ENCODE measurements at places on chromosomes 16 and 17. TPM values are rescaled to one million over a fixed set of nuclear protein-coding genes. Genes with fewer than 3 reads are reported as not detected.

CASKIN2 gene
- 0.17 TPM for total RNA-seq

- H3K36me3 ChIP-seq, result no peaks in the 10 kb centered on the region
- no peaks in the 10 kb centered on the region for H3K4me1 ChIP-seq
- no peak overlapping the region for H3K4me3 ChIP-seq
- no peak for DNase-seq
- no peaks in the 10 kb centered on the region for H3K27me3 ChIP-seq
Observed at GRCh38 chr16:80899809-80900592, 95.6 kb upstream of the CDYL2 start.

CHD9NB gene
- not detected for total RNA-seq

DNA sequence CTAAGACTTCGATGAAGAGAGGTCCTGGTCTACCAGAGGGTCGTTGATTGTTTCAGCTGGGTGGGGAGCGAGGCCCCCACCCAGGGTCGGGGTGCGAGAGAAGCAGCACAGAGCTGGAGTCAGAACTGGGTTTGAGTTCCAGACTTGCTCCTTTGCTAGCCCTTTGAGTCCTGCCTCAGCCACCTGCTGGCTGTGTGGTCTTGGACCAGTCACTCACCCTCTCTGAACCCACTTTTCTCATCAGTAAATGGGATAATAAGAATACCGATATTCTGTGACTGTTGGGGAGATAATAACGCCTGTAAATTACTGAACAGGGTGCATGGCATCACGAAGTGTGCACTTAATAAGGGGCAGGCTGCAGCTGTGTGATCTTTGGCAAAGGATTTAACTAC lies 427 bp upstream of the MMP28 start:
- no peak overlapping the region for H3K27ac ChIP-seq
- DNase-seq, result no peak
- H3K4me1 ChIP-seq, result peaks cover 24% of the 10 kb centered on the region
- H3K36me3 ChIP-seq, result no peaks in the 10 kb centered on the region

GRCh38 chr17:58615768-58616659 lies 75.8 kb downstream of the TEX14 start:
- H3K4me3 ChIP-seq, result no peak overlapping the region
- H3K27me3 ChIP-seq, result no peaks in the 10 kb centered on the region
- H3K4me1 ChIP-seq, result peaks cover 3% of the 10 kb centered on the region
- H3K27ac ChIP-seq, result no peak overlapping the region
- H3K36me3 ChIP-seq, result no peaks in the 10 kb centered on the region

AGRP gene
- not detected for total RNA-seq

DNA sequence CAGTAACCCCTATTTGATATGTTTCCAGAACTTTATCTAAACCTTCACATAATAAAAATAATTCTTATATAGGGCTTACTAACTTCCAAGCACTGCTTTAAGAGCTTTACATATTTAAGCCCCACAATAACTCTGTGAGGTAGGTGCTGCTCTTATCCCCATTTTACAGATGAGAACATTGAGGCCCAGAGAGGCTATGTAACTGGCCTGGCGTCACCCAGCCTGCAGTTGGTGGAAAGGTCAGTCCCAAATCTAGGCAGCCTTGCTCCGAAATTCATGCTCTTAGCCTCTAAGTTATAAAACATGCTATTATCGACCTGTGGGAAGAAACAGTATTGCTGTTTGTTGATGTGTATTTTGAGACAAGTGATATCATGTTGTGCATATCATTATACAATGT lies 9.0 kb downstream of the NLRC5 start:
- H3K4me3 ChIP-seq, result no peak overlapping the region
- DNase-seq, result no peak
- peaks cover 34% of the 10 kb centered on the region for H3K36me3 ChIP-seq
- H3K4me1 ChIP-seq, result peaks cover 87% of the 10 kb centered on the region
- H3K27me3 ChIP-seq, result no peaks in the 10 kb centered on the region

GRCh38 chr17:50649042-50649908 lies 14.6 kb downstream of the ABCC3 start:
- H3K27me3 ChIP-seq, result peaks cover 2% of the 10 kb centered on the region
- no peak overlapping the region for H3K4me3 ChIP-seq
- no peak overlapping the region for H3K27ac ChIP-seq
- H3K4me1 ChIP-seq, result no peaks in the 10 kb centered on the region
- no peak for DNase-seq
- no peaks in the 10 kb centered on the region for H3K36me3 ChIP-seq

GRCh38 chr16:4261557-4262172 lies 11.2 kb downstream of the TFAP4 start:
- H3K4me3 ChIP-seq, result no peak overlapping the region
- no peaks in the 10 kb centered on the region for H3K27me3 ChIP-seq
- H3K36me3 ChIP-seq, result peaks cover 37% of the 10 kb centered on the region
- no peak overlapping the region for H3K27ac ChIP-seq

GRCh38 chr17:12982224-12982623 lies 35.6 kb downstream of the ELAC2 start:
- peaks cover 5% of the 10 kb centered on the region for H3K4me1 ChIP-seq
- no peak for DNase-seq
- H3K36me3 ChIP-seq, result no peaks in the 10 kb centered on the region
- no peak overlapping the region for H3K27ac ChIP-seq
- no peak overlapping the region for H3K4me3 ChIP-seq
- peaks cover 10% of the 10 kb centered on the region for H3K27me3 ChIP-seq

DNA sequence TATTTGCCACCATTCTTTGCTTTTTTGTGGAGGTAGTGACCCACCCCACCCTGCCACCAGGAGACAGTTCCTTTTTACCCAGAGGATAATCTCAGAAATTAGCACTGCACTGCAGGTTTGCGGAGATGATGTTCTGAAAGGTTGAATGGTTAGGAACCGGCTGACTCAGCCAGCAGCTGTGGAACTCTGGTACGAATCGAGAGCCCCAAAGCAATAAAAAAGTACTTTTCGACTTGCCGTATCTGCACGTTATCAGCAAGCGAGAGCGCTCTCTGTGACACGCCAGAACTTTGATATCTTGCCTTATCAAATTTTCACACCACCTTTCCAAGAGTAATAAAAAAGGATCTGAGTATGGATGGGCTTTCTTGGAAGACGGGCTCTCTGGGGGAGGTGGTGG lies 96.3 kb upstream of the EEF2KMT start:
- no peak overlapping the region for H3K4me3 ChIP-seq
- no peaks in the 10 kb centered on the region for H3K36me3 ChIP-seq
- DNase-seq, result no peak
- no peak overlapping the region for H3K27ac ChIP-seq
- H3K27me3 ChIP-seq, result peaks cover 2% of the 10 kb centered on the region

- H3K36me3 ChIP-seq, result no peaks in the 10 kb centered on the region
- H3K27me3 ChIP-seq, result no peaks in the 10 kb centered on the region
- no peak overlapping the region for H3K4me3 ChIP-seq
- no peak for DNase-seq
- no peak overlapping the region for H3K27ac ChIP-seq
- H3K4me1 ChIP-seq, result no peaks in the 10 kb centered on the region
Observed at GRCh38 chr16:6157806-6158205, 1060.2 kb upstream of the EEF2KMT start.

DNA sequence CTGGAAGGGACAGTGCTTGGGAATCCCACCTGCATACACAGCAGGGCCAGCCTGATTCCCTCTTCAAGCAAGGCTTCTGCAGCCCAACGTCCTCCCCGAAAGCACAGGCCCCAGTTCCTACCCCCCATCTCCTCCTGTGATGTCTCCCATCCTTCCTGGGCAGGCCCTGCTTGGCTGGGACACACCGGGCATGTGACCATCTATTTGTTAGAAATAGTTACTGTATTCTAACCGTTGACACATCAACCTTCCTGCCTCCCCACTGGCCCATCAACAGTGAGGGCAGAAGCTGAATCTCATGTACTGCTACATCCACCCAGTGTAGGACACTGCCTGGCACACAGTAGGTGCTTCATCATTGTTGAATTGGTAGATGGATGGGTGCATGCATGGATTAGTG lies 10.7 kb downstream of the PRR29 start:
- no peak overlapping the region for H3K27ac ChIP-seq
- H3K4me1 ChIP-seq, result peaks cover 69% of the 10 kb centered on the region
- no peaks in the 10 kb centered on the region for H3K27me3 ChIP-seq
- no peak overlapping the region for H3K4me3 ChIP-seq
- H3K36me3 ChIP-seq, result peaks cover 88% of the 10 kb centered on the region
- no peak for DNase-seq

TEKT1 gene
- not detected for total RNA-seq

GRCh38 chr16:83928341-83929055 lies 24.5 kb upstream of the OSGIN1 start:
- H3K36me3 ChIP-seq, result no peaks in the 10 kb centered on the region
- H3K4me1 ChIP-seq, result peaks cover 3% of the 10 kb centered on the region
- no peak overlapping the region for H3K4me3 ChIP-seq
- DNase-seq, result no peak

SPIRE2 gene
- 1.1 TPM for total RNA-seq

GRCh38 chr16:30700491-30700890 lies 1.5 kb downstream of the SRCAP start:
- DNase-seq, result no peak
- no peak overlapping the region for H3K27ac ChIP-seq
- H3K4me3 ChIP-seq, result no peak overlapping the region
- peaks cover 49% of the 10 kb centered on the region for H3K36me3 ChIP-seq

UMOD gene
- total RNA-seq, result not detected

AOC3 gene
- 1.0 TPM for total RNA-seq

DNA sequence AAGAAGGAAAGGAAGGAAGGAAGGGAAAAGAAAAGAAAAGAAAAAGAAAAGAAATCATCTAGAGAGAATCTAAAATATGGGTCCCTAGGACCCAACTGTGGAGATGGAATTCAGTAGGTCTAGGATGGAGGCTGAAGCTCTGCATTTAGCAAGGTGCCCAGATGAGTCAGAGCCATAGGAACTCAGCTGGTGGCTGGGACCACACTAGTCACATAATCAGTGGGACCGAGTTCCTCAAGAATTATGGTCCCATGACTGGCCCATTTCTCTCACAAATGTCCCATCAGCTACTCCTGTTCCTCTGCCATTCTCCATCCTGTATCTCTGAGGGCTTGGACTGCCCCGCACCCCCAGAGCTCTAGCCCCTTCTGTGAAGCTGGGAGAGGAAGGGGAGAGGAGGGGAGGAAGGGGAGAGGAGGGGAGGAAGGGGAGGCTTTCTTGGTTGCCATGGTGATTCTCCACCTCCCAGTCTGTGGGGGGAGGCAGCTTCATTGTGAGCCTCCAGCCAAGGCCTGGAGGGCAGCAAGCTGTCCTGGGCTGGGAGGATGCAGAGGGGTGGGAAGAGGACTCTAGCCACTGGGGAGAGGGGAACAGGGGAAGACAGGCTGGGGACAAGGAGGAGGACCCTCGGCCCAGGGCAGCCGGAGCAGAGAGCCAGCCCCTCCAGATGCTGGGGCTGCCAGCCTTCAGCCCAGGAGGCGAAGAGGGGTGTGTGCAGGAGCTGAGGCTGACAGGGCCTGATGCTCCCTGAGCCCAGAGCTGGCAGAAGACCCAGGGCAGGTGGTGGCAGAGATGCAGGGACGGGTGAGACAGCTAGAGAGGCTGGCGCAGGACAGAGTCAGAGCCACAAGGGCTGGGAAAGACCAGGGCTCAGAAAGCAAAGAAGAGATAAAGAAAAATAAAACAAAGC lies 37.8 kb upstream of the LHX1 start:
- no peaks in the 10 kb centered on the region for H3K36me3 ChIP-seq
- DNase-seq, result no peak
- peaks cover 3% of the 10 kb centered on the region for H3K27me3 ChIP-seq
- no peaks in the 10 kb centered on the region for H3K4me1 ChIP-seq
- H3K4me3 ChIP-seq, result no peak overlapping the region

GRCh38 chr17:51244041-51244440 lies 15.8 kb downstream of the MBTD1 start:
- no peaks in the 10 kb centered on the region for H3K4me1 ChIP-seq
- no peak overlapping the region for H3K27ac ChIP-seq
- no peaks in the 10 kb centered on the region for H3K27me3 ChIP-seq
- no peak overlapping the region for H3K4me3 ChIP-seq

DNA sequence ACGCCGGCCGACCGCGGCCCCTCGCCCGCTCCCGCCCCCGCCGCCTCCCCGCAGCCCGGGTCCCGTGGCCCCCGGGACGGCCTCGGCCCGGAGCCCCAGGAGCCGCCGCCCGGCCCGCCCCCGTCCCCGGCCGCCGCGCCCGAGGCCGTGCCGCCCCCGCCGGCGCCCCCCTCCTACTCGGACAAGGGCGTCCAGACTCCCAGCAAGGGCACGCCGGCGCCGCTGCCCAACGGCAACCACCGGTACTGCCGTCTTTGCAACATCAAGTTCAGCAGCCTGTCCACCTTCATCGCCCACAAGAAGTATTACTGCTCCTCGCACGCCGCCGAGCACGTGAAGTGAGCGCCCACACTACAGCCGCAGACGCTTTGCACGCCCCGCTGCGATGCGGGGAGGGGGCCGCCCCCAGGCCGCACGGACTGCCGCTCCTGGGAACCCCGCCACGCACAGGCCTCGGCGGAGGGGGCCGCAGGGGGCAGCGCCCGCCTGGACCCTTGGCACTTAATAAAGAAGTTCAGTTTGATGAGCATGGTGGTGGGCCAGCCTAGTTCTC lies 35.5 kb upstream of the ZC3H18 start:
- peak; percentile 28 for DNase-seq
- no peaks in the 10 kb centered on the region for H3K36me3 ChIP-seq
- peak overlapping the region; percentile 30 for H3K4me3 ChIP-seq

DNA sequence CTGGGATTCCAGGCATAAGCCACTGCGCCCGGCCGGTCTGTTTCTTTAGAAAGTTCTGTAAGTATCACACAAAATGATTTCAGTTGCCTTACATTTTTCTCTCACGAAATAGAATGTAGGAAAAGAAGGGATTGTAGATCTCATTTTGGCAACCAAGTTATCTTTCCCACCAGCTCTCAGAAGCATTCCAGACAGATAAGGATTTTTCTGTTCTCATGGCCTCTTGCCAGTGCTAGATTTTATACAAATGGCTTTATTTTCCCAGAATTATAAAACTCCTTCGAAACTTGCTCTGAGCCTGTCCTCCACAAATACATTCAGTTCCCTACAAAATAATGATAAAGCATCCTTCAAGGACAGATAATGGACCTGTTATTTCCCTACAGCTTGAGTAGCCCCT lies 46.9 kb downstream of the LCMT1 start:
- DNase-seq, result no peak
- H3K36me3 ChIP-seq, result peaks cover 33% of the 10 kb centered on the region
- H3K4me1 ChIP-seq, result no peaks in the 10 kb centered on the region
- no peak overlapping the region for H3K4me3 ChIP-seq
- no peak overlapping the region for H3K27ac ChIP-seq

DNA sequence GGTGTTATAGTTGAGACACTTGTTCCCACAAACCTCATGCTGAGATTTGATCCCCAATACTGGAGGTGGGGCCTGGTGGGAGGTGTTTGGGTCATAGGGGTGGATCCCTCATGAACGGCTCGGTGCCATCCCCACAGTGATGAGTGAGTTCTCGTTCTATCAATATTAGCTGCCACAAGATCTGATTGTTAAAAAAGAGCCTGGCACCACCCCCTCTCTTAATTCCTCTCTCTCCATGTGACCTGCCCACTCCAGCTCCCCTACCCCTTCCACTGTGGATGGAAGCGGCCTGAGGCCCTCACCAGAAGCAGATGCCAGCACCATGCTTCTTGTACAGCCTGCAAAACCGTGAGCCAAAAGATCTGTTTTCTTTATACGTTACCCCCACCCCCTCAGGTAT lies 31.2 kb downstream of the TRIM16 start:
- no peaks in the 10 kb centered on the region for H3K27me3 ChIP-seq
- H3K4me3 ChIP-seq, result no peak overlapping the region
- H3K27ac ChIP-seq, result no peak overlapping the region
- H3K4me1 ChIP-seq, result peaks cover 12% of the 10 kb centered on the region

SMIM36 gene
- total RNA-seq, result not detected

CCDC154 gene
- total RNA-seq, result 3.0 TPM

CDRT4 gene
- total RNA-seq, result 0.89 TPM

RASD1 gene
- 2.0 TPM for total RNA-seq

GRCh38 chr17:58414596-58414997 lies 2.7 kb downstream of the RNF43 start:
- H3K36me3 ChIP-seq, result no peaks in the 10 kb centered on the region
- H3K4me1 ChIP-seq, result peaks cover 7% of the 10 kb centered on the region
- H3K27me3 ChIP-seq, result no peaks in the 10 kb centered on the region
- H3K27ac ChIP-seq, result no peak overlapping the region

Data from CD4-positive, alpha-beta T cell (primary cell).